ENCODE measurements at places on chromosomes 4 and X.

GRCh38 chrX:65600106-65600505, 65.5 kb upstream of the LAS1L start:
- DNase-seq, result no peak

GRCh38 chr4:3174371-3175338, 74.3 kb upstream of the MSANTD1 start:
- DNase-seq, result no peak

- no peak for DNase-seq
These were observed 31.3 kb upstream of the ASMTL start for GRCh38 chrX:1483843-1484637.

DNA sequence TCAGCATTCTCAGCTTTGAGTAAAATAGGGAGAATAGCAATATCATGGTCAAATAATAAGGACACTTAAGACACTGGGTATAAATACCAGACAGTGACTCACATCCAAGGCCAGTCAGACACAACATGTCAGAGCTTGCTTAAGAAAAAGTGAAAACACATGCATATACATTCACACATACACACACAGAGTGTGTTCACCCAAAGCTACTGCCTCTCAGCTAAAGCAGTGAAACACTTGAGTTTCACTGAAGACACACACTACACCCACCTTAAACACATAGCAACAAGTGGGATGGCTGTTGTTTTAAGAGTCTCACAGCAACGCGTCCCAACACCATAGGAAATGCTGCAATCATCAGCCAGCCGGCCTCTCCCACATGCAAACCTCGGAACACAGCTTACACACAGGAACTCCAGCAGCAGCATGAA, 14.4 kb downstream of the SHROOM4 start:
- no peak for DNase-seq

- no peak for DNase-seq
These were observed 167.4 kb upstream of the LDB2 start for GRCh38 chr4:17065821-17066220.

DNA sequence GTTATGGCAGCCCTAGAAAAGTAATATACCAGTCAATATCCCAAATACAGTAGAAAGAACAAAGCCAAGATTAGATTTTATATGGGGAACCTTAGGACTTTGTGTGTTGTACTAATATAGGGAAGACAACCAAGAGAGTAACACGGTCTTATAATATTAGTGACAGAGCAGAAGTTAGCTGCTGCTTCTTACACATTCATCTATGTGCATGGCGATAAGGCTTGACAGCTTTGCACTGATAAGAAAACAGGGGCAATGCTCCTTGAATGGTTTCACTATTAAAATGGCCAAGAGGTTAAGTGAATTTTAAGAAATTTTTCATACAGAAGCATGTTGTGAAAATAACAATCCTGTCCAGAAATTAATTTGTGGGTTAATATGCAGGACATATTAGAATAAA, 521.6 kb downstream of the CCSER1 start:
- DNase-seq, result no peak

DNA sequence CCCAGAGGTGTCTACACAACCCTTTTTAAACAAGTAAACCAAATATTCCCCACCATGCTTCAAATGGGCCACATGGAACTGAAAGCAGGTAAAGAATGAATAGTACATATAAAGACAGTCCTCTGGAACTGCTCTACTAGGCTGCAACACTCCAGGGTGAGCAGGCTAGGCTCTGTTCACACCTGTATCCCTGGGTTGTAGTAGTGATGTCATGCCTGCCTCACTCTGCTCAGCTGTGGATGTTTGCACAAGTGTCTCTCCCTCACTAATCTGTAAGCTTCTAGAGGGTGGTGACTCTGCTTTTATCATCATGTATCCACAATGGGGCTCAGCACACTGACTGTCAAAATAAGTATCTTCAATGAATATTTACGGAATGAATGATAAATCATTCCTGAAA, 20.4 kb downstream of the LEF1 start:
- no peak for DNase-seq

- DNase-seq, result peak; percentile 74
These were observed 52.5 kb downstream of the LINC00632 start for GRCh38 chrX:140762061-140762460.

GRCh38 chr4:126097155-126097799, 782.5 kb downstream of the FAT4 start:
- peak; percentile 2 for DNase-seq

- no peak for DNase-seq
These were observed 107.9 kb downstream of the DRD5 start for GRCh38 chr4:9889306-9889705.

DNA sequence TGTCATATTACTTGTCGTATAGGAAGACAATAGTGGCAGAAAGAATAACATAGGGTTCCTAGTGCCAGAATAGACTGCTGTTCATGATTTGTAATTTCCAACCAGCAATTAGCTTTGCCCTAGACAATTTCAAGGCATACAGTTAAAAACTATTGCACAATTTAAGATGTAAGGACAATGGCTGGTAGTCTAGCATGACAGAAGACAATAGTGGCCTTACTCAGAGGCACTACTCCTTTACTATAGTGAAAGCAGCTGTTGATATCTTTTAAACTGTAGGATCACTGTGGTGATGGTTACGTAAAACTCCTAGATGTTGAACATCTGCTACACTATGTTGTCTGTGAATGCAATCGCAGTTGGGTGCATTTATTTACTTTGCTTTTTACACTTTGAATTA, 234.5 kb downstream of the RBMX2 start:
- no peak for DNase-seq

DNA sequence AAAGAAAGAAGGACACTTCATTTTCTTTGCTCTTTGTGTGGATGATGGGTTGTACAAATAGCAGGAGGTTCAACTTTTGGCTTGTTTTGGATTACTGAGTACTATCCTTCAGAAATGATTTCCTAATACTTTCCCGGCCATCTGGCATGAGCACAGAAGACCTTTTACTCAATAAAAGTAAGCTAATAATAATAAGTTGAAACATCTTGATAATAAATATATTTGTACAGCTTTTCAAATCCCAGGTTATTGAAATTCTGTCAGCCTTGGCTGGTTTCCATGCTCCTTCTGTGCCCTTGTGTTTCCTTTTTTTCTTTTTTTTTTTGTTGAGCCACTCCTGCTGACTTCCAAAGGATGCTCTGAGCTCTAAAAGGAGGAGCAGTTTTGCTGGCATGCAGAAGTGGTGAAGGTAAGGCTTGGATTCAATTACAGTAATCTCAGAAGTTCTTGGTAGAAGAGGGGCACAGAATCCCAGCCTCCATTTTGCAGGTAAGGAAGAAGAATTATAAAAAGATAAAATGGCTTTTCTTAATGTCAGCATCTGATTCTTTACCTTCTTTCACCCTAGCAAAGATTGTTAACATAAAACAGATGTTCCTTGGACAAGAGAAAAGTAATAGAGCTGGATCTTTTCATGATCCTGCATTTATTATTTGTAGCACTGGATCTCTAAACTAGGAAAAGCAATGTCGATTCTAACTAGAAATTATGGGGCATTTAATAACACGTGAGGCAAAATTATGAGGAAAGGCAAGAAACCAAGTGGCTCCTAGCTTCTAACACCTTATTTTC, 31.9 kb downstream of the REPS2 start:
- no peak for DNase-seq

- DNase-seq, result no peak
These were observed 28.8 kb downstream of the NFKB1 start for GRCh38 chr4:102529977-102530376.

DNA sequence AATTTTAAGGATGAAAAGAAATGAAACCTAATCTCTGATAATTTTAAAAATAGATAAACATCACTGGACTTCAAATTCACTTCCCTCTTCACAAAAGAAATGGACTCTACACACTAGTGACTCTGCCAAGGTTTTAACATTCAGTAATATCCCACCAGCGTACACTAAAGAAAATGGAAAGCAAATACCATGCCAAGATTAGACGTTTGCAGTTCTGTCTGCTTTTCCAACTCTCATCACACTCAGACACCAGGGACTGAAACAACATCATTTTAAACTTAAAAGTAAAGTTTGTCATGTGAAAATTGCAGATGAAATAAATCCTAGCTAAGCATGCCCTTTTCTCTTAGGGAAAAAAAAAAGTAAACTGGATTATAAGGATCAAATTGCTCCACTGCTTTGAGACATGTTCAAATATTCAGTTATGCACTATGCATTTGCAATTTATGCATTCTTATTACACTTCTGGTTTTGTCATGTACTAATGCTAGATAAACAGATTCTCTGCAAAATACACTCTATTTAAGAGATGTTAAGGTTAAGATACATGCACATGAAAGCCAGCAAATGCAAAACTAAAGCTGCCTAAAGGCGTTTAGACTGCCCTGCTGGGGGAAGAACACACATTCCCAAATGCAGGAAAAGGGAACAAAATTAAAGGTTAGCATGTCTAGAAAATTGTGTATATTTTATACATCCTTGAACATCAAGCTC, 534.4 kb upstream of the EPHA5 start:
- no peak for DNase-seq

- DNase-seq, result no peak
These were observed 429.1 kb upstream of the INTU start for GRCh38 chr4:127203562-127204200.

DNA sequence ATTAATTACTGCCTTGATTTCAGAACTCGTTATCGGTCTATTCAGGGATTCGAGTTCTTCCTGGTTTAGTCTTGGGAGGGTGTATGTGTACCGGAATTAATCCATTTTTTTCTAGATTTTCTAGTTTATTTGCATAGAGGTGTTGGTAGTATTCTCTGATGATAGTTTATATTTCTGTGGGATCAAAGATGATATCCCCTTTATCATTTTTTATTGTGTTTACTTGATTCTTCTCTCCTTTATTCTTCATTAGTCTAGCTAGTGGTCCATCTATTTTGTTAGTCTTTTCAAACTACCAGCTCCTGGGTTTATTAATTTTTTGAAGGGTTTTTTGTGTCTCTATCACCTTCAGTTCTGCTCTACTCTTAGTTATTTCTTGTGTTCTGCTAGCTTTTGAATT, 32.1 kb downstream of the CDX4 start:
- DNase-seq, result no peak

- peak; percentile 79 for DNase-seq
These were observed at the start of gene USP51 for GRCh38 chrX:55489314-55490009. Gene USP51, minus strand, starts transcription at chrX:55489848. Its CDS starts 909 bp downstream, at chrX:55488939.

- DNase-seq, result peak; percentile 60
These were observed 9.3 kb downstream of the CETN2 start for GRCh38 chrX:152821145-152821765.

- DNase-seq, result no peak
These were observed 105.6 kb downstream of the C4orf51 start for GRCh38 chr4:145785391-145786008.

DNA sequence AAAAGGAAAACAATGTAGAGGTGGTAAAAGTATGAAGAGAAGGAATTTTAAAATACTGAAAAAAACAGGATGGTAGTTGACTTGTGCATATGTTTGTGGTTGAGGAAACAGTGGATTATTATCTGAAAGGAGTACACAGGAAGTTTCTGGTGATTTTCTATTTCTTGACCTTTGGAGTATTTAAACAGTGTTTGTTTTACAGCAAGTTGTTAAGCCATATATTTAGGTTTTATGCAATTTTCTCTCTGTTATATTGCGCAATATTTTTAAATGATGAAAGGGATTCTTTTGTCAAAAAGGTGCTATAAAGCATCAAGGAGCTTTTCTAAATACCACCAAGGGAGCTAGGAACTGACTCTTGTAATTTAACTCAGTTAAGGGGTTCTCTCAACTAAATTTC, 343.1 kb upstream of the MAOA start:
- DNase-seq, result peak; percentile 1

GRCh38 chr4:157713342-157713741, 459.5 kb downstream of the GASK1B start:
- no peak for DNase-seq

DNA sequence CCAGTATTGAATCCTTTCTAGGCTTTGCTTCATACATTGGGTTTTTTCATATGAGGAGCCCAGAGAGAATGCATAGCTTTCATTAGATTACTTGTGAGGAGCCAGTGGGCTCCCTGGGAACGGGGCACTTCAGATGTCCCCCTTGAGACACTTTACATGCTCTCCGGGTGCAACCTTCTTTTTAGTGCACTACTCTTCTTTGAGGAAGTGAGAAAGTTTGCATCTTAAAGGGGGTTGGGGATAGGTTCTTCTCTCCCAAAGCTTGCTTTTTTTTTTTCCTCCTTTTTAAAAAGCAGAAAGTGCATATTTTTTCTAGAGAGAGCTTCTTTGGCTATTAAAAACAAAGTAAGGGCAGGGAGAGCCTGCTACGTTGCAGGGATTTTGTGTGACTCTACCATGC, 4.3 kb downstream of the HADH start:
- no peak for DNase-seq

- peak; percentile 66 for DNase-seq
These were observed 3.4 kb upstream of the PCDH7 start for GRCh38 chr4:30716681-30717207.

GRCh38 chrX:55026840-55027239, 3.9 kb downstream of the ALAS2 start:
- no peak for DNase-seq

GRCh38 chrX:105738162-105738561, 84.2 kb upstream of the NRK start:
- DNase-seq, result no peak

GRCh38 chr4:41110050-41110449, 104.3 kb downstream of the APBB2 start:
- no peak for DNase-seq

- DNase-seq, result no peak
These were observed 621.6 kb downstream of the IQCM start for GRCh38 chr4:149194061-149194460.

DNA sequence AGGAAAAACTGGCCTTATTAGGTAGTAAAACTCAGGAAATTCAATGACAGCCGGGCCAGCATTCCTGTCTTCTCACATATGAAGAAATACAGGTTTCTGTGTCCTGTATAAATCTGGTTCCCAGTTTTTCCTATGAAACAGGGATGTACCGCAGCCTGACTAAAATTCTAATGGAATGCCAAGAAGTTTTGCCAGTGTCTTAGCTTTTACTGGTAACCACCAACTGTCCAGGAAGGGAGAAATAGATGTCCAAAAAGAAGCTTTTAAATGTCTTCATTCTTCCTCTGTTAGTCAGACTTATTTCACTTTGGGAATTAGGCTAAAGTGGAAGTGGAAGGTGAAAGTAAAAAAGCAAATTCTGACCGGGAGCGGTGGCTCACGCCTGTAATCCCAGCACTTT, 108.0 kb upstream of the TBL1X start:
- no peak for DNase-seq

- no peak for DNase-seq
These were observed 64.9 kb downstream of the GRID2 start for GRCh38 chr4:92368653-92369052.

DNA sequence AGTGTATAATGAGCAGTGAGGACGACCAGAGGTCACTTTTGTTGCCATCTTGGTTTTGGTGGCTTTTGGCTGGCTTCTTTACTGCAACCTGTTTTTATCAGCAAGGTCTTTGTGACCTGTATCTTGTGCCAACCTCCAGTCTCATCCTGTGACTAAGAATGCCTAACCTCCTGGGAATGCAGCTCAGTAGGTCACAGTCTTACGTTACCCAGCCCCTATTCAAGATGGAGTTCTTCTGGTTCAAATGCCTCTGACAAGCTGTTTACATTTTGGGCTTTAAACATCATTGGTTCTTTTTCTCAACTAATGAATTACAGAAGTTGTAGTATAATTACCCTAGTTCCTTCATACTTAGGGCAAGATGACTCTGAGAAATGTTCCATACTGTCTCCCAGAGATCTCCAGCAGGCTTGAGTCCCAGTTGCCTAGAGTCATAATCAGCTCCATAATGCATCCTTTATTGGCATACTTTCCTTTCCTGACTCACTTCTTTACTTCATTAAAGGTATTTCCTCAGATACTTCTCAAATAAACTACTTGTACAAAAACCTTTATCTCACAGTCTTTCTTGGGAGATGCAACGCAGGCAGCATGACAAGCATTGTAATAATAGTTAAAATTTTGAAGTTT, 136.5 kb downstream of the KDM6A start:
- peak; percentile 2 for DNase-seq

Data from SK-MEL-5 (cell line).